ENCODE measurements at places on chromosomes 2 and 18.

- no peak for DNase-seq
Observed at GRCh38 chr2:147374423-147374811, 470.4 kb upstream of the ACVR2A start.

- no peak for DNase-seq
Observed at GRCh38 chr2:239793086-239793485, 232.1 kb downstream of the NDUFA10 start.

DNA sequence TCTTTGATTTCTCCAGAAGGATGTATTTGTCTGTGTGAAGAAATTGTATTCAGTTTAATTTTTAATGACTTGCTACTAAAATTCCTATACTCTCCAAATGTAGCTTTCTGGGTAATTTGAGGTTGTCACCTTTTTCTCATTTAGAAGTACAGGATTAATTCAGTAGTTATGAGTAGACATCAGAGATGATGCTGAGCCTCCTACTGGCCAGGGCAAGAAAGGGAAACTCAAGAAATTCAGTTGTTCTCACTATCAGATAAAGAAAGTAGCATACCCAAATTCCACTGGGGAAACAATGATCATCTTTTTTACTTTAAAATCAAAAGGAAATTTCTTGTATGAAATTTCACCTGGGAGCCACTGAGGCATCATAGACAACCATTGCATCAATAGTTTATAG lies 199.4 kb downstream of the SATB2 start:
- DNase-seq = no peak

GRCh38 chr18:23259701-23260681 lies 124.7 kb downstream of the CABLES1 start:
- DNase-seq = peak; percentile 60

- DNase-seq = no peak
Observed at GRCh38 chr2:187462839-187463238, 14.8 kb upstream of the CALCRL start.

GRCh38 chr2:221602938-221603337 lies 30.8 kb upstream of the EPHA4 start:
- DNase-seq = no peak

DNA sequence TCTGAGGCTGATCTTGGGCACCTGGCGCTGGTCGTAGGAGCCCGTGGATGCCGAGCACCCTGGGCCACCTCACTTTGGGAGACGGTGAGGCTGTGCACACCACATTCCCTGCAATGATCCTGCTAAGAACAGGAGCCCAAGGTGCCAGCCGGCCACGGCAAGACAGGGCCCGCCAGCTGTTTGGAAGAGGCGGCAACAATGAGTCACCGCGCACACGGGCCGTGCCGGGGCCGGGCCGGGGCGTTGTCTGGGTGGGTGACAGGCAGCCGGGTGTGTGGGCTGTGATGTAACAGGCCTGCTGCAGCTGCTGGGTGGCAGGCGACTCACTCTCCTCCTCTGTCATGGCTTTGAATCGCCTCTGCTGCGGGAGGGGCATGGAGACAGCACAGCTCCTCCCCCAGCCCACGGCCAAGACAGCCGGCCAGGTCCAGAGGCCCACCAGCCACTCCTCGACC lies 49.7 kb upstream of the ODC1 start:
- no peak for DNase-seq

- no peak for DNase-seq
Observed at GRCh38 chr2:142104134-142104758, 26.6 kb downstream of the LRP1B start.

DNA sequence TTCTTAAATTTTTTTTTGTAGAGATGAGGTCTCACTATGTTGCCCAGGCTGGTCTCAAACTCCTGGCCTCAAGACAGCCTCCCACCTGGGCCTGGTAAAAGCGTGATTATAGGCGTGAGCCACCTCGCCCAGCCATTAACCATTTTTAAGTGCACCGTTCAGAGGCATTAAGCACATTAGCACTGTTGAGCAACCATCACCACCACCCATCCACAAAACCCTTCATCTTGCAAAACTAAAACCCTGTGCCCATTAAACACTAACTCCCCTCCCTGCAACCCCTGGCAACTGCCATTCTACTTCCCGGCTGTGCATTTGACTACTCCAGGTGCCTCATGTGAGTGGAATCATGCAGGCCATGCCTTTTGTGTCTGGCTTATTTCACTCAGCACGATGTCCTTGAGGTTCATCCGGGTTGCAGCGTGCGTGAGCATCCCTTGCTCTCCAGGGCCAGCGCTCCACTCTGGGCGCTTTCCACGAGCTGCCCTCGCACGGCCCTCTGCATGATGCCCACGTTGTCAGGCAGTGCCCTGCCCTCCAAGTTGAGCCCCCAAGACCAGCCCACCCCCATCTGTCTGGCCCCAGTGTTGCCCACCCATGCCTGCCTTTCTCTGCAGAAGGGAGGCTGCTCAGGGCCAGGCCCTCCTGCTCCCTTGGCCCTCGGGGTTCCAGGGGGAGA lies 63.0 kb upstream of the GLI2 start:
- DNase-seq = no peak

DNA sequence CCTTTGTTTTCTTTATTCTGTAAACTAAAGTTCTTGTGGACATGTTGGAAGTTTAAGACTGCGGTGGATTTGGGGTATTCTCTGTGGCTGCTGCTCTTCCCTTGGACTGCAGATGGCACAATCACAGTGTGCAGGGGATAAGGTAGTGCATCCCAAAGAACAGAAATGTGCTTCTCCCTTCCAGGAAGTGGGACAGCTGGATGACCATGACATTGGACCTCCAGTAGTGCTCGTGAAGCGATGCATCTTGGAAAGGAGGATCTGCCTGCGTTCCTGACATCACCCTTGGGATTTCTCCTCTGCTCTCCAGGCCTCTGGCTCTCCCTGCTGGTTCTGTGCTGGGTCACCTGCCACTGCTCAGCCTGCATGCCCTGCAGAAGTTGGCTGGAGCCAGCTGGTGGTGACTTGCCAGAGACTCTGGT lies 109.9 kb downstream of the SLC4A3 start:
- no peak for DNase-seq

GRCh38 chr2:237643582-237644380 lies 16.4 kb downstream of the LRRFIP1 start:
- no peak for DNase-seq

DNA sequence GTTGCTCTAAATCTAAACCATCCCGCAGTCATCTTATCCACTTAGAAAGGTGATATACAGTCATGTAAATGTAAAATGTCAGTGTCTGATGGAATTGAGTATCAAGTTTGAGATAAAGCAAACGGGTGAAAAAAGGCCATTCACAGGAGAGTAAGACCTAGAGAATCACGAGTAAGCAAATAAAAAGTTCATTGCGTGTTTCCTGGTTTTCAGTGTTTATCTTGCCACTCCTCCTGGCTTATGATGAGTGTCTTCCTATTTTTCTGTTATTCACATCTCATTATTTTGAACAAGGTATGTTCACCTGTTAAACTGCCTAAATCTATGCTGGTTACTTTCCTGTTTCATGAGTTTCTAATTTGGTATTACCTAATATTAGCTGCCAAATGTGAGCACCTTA lies 68.8 kb downstream of the ITGA4 start:
- no peak for DNase-seq

DNA sequence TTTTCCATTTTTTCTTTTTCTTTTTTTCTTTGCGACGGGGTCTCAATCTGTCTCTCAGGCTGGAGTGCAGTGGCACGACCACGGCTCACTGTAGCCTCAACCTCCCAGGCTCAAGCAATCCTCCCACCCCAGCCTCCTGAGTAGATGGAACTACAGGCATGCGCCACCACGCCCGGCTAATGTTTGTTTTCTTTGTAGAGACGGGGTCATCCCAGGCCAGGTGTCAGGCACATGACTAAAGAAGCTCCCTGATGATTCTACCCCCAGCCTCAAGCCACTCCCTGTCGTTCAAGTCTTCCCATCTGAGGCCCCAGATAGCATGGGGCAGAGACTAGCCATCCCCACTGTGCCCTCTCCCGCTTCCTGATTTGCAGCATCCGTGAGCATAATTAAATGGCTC lies 9.8 kb upstream of the FZD5 start:
- no peak for DNase-seq

- no peak for DNase-seq
Observed at GRCh38 chr2:241460631-241461030, 47.8 kb downstream of the STK25 start.

DNA sequence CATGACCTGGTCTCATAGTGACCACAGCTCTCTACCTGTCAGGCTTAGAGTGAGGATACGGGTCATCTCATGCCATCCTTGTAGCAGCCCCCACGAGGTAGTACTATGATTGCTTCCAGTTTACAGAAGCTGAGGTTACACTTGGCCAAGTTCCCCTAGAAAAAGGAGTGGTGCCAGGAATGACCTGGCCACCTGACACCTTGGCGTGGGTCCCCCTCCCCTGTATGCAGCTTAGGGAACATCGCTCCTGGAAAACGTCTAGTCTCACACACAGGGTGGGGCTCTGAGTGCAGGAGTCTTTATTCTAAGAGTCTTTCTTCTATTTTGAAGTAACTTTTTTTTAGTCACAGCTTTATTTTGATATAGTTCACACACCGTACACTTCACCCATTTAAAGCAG lies 14.8 kb downstream of the NPPC start:
- no peak for DNase-seq

DNA sequence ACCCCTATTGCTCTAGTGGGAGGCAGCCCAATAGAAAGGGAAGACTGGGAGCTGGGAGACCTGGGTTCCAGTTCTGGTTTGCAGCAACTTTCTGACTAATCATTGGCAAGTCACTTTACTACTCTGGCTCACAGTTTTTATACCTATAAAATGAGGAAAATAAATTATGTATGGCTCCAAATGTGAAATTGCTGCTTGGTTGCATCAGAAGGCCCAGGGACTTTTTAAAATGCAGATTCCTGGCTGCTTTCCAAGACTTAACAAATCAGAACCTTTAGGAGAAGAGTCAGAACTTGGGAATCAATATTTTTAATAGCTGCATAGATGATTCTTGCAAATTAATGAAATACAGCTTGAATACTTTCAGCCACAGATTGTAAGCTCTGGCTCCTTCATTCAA lies 943.9 kb downstream of the EPHA4 start:
- DNase-seq = no peak

- no peak for DNase-seq
Observed at GRCh38 chr2:15940661-15941480, 521 bp downstream of the MYCN start.

GRCh38 chr2:155218945-155219344 lies 520.5 kb downstream of the KCNJ3 start:
- no peak for DNase-seq

- DNase-seq = no peak
Observed at GRCh38 chr2:45648636-45649035, 2.8 kb upstream of the PRKCE start.

- no peak for DNase-seq
Observed at GRCh38 chr2:219020604-219021365, 20.5 kb downstream of the CFAP65 start.

DNA sequence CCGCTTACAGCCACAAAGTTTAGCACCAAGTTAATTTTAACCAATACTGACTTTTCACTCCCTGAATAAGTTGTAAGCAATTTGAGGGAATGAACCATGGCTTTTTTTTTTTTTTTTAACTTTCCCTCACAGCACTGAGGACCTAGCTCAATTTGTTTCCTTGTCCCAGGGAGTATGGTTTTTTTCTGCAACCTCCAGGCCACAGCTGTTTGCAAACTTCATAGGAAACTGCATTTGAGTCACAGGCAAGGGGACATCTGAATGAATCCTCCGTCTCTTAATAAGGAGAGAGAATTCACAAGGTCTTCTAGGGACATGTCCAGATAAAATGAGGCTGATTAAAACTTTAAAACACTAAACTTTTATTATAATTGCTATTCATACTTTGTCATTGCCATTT lies 181.5 kb downstream of the GFPT1 start:
- no peak for DNase-seq

DNA sequence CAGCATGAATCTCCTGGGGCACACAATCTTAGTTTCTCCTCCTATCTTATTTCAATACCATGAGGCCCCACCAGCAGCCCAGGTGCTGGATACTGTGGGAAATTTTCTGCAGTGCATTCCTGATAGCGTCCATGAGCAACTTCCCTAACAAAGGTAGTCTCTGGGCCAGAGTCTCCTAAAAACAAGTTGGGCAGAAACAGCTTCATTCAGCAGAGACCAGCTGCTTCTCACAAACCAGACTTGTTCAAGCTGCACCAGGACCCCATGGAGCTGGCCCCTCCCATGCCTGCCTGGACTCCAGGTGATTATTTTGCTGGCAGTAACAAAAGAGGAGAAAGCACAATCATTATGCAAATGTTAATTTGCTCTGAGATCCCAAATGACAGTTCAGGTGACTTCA lies 31.4 kb downstream of the MYO5B start:
- DNase-seq = no peak

GRCh38 chr2:109644571-109645275 lies 30.6 kb downstream of the SOWAHC start:
- DNase-seq = no peak

GRCh38 chr18:51588616-51589015 lies 391.1 kb upstream of the MEX3C start:
- DNase-seq = no peak

- no peak for DNase-seq
Observed at GRCh38 chr2:184049566-184049965, 548.8 kb upstream of the ZNF804A start.

DNA sequence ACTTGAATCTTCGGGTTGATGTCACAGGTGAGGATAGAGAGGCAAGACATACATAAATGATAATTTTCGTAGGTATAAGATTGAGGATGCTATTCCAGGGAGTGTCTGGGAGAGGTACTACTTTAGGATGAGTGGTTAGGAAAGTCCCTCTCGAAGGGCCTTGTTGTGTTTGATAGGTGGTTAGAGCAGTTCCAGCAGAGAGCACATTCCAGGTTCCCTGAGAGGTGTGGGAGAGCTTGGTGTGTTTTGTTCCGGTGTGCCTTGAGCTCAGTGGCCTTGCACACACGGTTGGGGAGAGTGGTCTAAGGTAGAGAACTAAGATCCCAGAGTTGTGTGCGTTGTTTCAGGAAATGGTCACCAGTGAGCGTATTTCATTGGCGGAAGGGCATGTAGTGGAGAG lies 191.4 kb downstream of the ZNF407 start:
- no peak for DNase-seq

DNA sequence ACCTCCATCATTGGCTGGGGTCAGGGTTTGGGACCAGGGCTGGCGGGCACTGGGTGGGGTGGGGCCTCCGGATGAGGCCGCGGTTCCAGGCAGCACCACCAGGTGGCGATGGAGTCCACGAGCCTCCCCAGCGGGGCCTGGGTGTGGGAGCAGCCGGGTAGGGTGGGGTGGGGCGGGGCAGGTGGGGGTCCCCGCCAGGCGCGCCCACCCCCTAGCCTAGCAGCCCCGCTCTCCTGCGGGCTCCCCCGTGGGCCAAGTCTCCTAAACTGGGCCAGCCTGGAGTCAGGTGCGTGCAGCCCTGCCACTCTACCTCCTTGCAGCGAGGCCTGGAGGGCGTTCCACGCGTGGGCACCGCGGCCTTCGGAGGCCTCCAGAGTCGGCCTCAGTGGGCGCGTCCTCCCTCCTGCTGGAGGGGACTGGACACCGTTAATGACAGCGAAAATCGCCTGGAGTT lies 187.5 kb downstream of the TWIST2 start:
- peak; percentile 39 for DNase-seq

DNA sequence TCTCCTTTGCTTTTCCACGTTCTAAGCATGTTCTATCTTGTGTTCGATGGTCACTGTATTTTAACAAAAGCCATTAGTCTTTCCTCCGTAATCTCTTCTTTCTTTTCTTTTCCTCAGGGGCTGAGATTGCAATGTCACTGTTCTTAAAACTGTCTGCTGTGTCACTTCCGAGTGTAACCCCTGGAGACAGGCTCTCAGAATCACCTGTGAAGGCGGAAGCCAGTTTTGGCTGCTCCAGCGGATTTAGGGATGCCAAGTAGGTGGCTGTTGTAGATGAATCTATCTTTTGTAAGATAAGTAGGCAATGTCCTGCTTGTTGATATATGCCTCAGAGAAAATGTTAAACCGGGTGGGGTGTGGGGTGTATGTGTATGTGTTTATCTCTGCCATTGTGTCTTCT lies 94.7 kb upstream of the L3MBTL4 start:
- DNase-seq = no peak
